ENCODE measurements at places on chromosomes 3 and 15. TPM values are rescaled to one million over a fixed set of nuclear protein-coding genes. Genes with fewer than 3 reads are reported as not detected.

GRCh38 chr3:147428754-147429153 is 19.6 kb downstream of the ZIC1 start:
- DNase-seq, result no peak

GRCh38 chr3:110384601-110385000 is 687.0 kb upstream of the NECTIN3 start:
- peak; percentile 70 for DNase-seq

- no peak for DNase-seq
Measured at GRCh38 chr3:76668653-76669052, 371.2 kb upstream of the ROBO2 start.

GRCh38 chr3:144424606-144425005 is 453.0 kb downstream of the DIPK2A start:
- no peak for DNase-seq

GRCh38 chr3:44913868-44914468 is 39.6 kb downstream of the TGM4 start:
- peak; percentile 64 for DNase-seq

- no peak for DNase-seq
Measured at GRCh38 chr3:10088256-10088655, 19.8 kb downstream of the FANCD2OS start.

DNA sequence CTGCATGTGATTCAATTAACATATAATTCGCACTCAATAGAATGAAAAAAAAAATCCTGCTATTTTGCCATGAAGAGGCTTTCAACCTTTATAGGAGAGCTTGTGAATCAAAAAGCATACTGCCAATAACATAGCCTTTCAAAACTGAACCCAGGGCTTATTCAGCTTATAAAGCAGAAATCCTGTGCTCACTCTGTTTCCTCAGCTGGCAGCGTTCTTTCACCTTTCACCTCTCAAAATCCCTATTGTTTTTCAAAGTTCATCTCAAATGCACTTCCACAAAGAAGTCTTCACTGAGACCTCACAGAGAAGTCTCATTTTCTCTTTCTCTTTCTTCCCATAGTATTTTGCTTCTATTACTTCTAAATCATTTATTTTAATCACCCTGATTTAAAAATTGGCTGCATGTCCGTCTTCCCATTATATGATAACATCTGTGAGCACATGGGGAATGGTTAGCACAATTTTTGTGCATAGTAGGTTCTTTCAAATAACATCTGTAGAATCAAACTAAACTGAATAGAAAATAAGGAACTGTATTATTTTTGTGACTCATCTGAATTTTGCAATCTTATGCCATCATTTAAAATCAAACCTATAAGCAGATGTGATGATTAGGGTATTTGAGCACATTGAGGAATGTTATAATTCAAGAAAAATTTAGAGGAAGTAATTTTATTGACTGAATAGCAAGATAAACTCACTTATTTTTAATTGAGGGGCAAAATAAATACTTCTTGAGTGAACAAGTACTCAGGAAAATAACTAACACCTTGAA is 373.4 kb downstream of the NLGN1 start:
- no peak for DNase-seq

- DNase-seq, result no peak
Measured at GRCh38 chr15:93345981-93346380, 257.0 kb upstream of the RGMA start.

DNA sequence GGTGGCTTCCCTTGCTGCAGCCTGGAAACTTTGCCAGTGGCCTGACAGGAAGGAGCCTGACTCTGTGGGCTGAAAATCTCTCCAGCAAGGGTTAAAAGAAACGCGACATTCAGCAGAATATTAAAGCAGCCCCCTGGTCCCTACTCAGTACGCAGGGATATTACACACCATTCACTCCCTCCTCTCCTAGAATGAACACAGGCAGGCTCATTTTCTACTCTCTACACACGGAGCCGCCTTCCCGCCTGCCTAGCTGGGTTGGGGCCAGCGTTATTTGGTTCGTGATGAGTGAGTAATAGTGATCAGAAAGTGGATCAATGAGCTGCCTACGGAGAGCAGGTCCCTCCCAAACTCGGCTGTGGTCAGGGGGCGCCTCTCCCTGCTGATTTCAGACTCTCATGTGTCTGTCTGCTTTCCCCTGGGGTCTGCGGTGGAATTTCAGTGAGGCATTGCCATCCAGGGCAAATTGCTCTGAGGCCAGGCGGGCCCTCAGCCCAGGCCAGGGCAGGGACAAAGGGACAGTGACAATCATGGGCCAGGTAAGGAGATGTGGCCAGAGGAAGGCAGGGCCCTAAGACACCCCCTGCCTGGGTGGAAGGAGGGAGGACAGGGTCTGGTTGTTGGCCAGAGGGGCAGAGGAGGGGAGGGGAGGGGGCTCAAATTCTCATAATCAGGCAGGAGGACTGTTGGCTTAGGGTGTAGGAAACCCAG is 2.8 kb downstream of the EPHB1 start:
- DNase-seq, result no peak

DNA sequence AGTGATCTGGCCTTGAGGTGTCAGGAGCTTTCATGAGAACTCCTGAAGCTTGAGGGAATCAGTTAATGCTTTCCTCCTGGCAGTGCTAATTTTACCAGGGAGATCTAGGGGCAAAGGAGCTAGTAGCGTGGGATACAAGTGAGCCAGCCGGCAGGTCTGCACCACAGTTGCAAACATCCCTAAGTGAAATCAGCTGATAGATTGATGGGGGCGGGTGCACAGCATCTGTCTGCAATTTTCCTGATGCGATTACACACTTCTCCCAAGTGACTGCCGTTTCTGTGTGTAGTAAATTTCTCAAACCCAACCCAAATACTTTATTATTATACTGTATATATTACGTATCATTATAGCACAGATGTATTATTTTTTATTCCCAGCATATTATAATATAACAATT is 304.5 kb downstream of the AGBL1 start:
- no peak for DNase-seq

- peak; percentile 66 for DNase-seq
Measured at GRCh38 chr3:103052236-103052830, 617.5 kb downstream of the ZPLD1 start.

DNA sequence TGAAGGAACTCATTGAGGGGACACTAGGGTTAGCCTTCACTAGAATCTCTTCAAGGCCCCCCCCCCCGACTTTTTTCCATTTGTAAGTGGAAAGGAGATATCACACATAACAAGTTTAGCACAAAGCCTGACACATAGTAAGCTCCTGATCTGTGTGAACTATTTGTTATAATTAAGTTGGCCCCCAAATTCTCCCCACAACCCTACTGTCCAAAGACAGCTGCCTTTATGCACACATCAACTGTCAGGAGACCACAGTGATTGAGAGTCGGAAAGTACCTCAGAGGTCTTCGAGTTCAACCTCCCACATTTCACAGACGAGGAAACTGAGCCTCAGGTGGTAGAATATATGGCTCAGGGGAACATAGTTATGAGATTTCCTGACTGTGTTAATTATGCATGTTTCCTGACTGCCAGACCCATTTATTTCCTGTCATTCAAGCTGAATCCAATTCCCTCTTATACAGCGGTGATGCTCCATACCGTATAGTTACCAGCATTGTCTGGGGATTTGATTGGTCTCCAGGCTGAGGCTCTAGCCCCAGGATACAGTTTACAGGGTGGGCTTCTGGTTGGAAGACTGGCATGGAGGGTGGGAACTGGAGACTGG is 227.4 kb upstream of the CMC1 start:
- DNase-seq, result no peak

- DNase-seq, result no peak
Measured at GRCh38 chr3:195771646-195772300, 40.0 kb downstream of the MUC4 start.

DNA sequence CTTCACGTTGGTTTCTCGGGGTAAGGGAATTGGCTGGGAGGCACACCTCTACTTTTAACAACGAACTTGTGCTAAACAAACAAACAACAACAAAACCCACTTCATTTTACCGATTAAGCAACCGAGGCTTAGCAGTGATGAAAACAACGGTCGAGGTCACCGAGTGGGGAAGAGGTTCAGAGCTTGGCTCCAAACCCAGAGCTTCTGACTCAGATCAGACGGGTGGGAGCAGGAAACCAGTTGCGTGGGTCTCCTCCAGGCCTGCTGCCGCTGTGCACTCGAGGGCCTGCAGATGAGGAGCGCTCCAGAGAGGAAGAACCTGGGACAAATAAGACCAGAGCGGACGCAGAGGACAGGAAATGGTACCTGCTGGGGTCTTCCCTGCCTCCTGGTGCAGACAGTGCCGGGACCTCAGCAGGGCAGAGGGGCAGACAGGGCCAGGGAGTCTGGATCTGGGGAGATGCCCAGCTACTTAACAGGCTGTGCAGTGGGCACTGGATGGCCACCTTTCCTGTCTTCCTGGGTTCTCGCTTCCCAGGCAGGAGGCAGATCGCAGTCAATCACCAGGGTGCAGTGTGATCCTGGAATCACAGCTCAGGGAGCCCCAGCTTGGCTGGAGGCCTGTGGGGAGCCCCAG is 99.0 kb upstream of the MEF2A start:
- no peak for DNase-seq

GRCh38 chr3:13685721-13686120 is 136.8 kb downstream of the FBLN2 start:
- no peak for DNase-seq

DNA sequence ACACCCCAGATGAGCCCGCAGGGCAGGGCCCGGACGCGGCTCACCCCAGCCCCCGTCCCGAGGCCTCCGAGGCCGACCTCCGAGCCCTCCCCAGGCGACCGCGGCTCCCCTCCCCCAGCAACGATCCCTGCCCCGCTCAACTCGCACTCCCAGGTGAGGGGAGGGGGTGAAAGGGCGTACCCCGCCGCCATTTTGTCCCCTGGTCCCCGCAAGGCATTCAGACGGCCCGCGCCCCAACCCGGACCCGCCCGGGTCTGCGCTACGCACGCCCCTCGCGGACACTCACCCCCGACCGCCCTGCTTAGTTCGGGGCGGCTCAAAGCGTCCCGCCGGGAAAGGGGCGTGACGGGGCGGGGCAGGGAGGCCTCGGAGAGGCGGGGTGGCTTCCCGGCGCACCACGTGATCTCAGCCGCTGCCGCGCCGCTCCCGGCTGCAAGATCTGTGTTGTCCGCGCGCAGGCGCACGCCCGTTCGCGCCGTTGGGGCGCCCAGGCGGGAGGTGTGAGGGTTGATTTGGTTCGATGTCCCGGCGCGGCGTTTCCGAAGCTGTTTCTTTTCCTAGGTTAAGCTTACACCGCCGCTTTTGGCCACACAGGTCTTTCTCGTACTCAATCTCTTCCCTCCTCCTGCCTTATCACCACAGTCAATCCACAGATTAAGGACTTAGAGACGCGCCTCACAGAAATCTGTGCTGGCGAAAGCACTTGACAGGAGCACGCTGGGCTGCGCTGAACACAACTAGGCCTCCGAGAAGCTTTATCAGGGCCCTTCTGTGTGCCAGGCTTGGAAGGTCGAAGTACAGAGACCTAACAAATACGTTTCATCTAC is at the start of gene SCAPER:
SCAPER (minus strand) TSS at position 328 of the 827 bp plus-strand sequence. CDS start 21,523 bp downstream, outside the sequence.
- DNase-seq, result peak; percentile 83

- DNase-seq, result peak; percentile 94
Measured at GRCh38 chr15:60673918-60674558, 195.1 kb upstream of the ICE2 start.

DNA sequence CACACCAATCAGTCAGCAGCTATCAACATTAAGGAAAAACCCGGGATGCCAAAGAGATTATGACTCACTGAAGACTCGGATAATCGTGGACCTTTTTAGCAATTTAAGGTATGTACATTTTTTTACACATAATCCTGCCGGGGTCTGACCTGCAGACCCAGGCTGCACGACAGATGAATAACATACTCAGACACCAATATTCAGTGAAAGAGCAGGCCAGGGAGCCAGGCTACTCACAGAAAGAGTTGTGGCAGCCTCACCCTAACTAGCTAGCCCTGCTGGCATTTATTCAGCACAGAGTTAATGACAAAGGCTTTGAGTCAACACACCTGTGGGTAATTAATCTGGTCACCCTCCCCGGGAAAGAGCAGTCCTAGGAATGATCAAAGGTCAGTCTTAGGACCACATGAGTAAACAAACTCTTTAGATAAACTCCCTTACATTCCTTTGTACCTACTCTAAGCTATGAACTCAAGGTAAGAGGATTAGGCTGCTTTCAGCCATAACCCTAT is 727.5 kb downstream of the TBL1XR1 start:
- peak; percentile 65 for DNase-seq

DNA sequence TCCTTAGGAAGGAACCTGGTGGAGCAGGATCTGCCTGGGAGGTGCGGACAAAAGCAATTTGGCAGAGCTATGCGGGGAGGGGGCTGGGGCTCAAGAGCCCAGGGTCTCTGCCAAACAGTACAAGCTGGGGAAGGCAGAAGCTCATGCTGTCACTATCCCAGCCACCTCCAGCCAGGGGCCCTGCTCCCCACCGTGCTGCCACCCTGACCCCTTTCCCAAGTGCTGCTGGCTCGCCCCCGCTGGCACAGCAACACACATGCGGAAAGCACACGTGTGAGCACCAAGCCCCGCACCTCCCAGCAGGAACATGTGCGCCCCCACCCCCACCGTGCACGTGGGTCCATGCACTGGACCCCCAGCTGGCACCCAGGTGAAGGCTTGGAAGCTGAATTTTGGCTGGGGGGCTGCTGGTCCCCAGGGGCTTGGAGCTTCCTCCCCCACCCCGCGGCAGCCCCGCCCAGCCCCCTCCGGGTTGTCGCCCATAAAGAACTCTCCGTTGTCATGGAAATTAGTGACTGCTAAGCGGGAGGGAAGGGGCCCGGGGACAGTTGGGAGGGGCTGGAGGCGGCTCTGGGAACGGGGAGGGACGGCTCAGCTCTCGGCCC is 742 bp downstream of the CAMKV start:
- DNase-seq, result no peak

- DNase-seq, result peak; percentile 42
Measured at GRCh38 chr3:115616461-115616860, 6.8 kb upstream of the GAP43 start.

DNA sequence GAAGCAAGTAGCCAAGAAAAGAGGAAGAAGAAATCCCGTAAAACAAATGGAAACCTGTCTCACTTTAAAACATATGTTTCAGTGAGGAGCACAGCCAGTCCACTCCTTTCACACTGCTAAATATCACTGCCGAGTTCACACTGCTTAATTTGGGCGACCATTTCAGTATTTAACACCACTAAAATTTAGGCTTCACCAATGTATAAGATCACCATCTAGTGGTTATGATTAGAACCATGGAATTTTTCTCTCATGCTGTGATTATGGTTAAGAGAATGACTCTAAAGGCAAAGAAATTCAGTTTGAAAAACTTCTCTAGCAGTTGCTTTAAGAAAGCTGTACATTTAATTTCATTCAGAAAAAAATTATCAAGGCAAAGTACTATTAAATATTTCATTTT is 16.6 kb downstream of the SLC4A7 start:
- DNase-seq, result peak; percentile 27

AHSG gene
- not detected for total RNA-seq

CSPG4 gene
- total RNA-seq, result 3.4 TPM

TERC gene
- total RNA-seq, result 110 TPM

CLRN1 gene
- total RNA-seq, result not detected

GHSR gene
- total RNA-seq, result not detected

IVD gene
- 19.5 TPM for total RNA-seq

SLC22A13 gene
- total RNA-seq, result not detected

TRH gene
- not detected for total RNA-seq

C3orf85 gene
- not detected for total RNA-seq

LRRC28 gene
- total RNA-seq, result 19.9 TPM

UROC1 gene
- not detected for total RNA-seq

NOX5 gene
- 1.1 TPM for total RNA-seq

Measured in M059J (cell line).